ENCODE measurements at places on chromosomes 7 and 10.

GRCh38 chr10:62610649-62611229, 193.8 kb upstream of the ADO start:
- peak; percentile 1 for DNase-seq

DNA sequence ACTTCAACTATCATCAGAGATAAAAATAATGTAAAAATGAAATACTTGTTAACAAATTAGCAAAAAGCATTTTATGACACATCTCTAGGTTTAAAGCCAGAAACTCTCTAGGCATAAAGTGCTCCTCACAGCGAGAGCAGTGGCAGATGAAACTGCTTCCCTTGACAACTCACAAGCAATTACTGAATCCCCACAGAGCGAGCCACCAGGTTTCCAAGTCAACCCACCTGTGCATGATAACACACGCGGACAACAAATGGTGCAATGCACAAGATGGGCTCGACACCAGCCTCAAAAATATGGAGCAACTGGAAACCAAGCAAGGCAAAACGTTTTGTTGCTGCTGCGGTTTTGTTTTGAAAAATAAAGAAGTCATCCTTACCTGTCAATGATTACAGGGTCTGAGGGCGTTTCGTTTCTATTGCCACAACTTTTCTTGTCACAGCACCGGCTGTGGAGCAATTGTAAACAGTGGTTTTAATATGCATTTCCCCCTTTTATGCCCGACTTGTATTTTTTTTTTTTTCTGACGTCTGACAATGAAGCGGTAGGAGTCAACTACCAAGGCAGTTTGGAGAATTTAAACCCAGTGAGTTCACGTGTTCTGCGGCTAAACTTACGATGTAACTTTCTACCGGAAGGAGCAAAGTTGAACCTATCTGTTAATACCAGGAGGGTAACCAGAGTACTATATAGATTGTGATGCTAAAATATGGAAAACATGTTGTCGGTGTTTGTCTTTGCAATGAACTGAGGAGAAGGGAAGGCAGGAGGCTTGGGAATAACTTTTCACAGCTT, 7.0 kb downstream of the EBF3 start:
- no peak for DNase-seq

GRCh38 chr10:125219776-125220175, 59.4 kb upstream of the CTBP2 start:
- no peak for DNase-seq

- DNase-seq: no peak
Measured at GRCh38 chr10:114273910-114274309, 34.9 kb downstream of the VWA2 start.

GRCh38 chr7:132433301-132433700, 143.0 kb downstream of the PLXNA4 start:
- no peak for DNase-seq

DNA sequence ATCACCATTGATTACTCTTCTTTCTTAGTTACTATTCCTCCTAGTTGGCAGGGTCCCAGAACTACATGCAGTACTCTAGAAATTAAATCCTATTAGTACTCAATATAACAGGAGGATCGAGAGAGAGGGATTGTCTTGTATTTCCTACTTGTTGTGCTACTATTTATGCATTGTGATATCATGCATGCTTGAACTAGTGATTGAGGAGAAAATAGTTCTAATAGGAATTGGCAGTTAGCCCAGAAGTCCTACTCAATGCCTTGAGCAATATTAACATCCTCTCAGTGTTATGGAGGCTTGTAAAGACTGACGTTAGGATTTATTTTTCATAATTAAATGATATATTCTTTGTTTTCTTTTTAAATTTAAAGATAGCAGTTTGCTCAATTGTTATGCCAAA, 67.4 kb downstream of the FOXP2 start:
- no peak for DNase-seq
